Brain (organoid and tissue), 16 donors: ENCODE measurements at places on chromosomes 3 and 15. TPM values are rescaled to one million over a fixed set of nuclear protein-coding genes. Genes with fewer than 3 reads are reported as not detected.

CXCR6 gene
- not detected for polyA plus RNA-seq

ZBTB38 gene
- polyA plus RNA-seq: 6.0 TPM

TMCO5A gene
- not detected for polyA plus RNA-seq

DNA sequence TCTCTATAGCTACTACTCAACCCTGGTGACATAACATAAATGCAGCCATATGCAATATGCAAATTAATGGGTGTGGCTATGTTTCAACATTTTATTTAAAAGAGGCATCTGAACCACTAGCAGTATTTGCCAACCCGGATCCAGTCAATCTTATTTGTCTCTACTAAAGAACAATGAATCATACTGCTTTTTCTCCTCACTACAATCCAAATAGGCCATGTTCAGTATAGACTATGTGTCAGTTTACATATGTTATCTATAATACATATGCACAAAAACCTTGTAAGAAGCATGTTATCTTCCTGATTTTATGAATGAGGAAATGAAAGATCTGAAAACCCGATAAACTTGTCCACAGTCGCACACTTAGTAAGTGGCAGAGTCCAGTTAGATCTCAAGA is 125.7 kb downstream of the STAG1 start:
- no peak for DNase-seq

DNA sequence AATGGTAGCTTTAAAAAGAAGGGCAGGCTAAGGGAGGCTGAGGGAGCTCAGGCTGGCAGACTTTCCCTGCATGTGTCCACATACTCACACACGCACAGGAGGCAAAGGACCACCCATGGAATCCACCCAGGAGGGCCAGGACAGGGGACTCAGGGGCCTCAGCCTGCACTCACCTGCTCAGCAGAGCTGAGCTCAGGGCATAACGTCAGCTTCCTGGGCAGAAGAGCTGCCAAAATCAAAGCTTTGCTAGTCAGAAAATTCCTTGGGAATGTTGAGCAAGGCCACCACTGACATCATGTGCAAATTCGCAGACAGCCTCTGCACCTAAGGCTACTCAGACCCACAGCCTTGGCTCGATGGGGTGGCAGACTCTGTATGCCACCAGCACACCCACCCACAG is 16.4 kb upstream of the ALAS1 start:
- DNase-seq: no peak

ZBBX gene
- not detected for polyA plus RNA-seq

GRCh38 chr3:46861605-46862368 is 1.5 kb downstream of the MYL3 start:
- DNase-seq: no peak

- no peak for DNase-seq
Observed at GRCh38 chr15:34606545-34606944, 23.1 kb upstream of the GOLGA8B start.

GRCh38 chr15:38689522-38689921 is 124.9 kb upstream of the RASGRP1 start:
- no peak for DNase-seq

GRCh38 chr3:114318295-114318694 is 24.5 kb downstream of the TIGIT start:
- DNase-seq: no peak

GRCh38 chr3:30231277-30232141 is 374.9 kb upstream of the TGFBR2 start:
- DNase-seq: no peak

TM4SF18 gene
- polyA plus RNA-seq: 4.4 TPM

- no peak for DNase-seq
Observed at GRCh38 chr3:2635511-2635910, 474.7 kb downstream of the IL5RA start.

TTC23 gene
- polyA plus RNA-seq: 3.4 TPM

CPB1 gene
- 0.75 TPM for polyA plus RNA-seq

DNA sequence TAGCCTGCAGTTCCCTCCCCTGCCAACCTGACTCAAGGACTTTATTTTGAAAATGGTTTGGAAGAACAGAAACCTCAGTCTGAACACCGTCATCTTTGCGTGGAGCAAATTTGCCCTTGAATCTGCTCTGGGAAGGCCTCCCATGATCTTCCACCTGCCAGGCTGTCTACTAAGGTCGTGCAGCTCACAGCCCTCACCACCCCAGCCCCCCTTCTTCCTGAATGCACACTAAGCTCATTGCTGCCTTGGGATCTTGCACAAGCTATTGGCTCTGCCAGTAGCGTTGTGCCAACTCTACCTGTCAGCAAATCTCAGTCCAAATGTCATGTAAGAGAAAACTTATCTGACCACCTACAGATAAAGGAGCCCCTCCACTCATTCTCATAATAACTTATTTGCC is 141.5 kb downstream of the USP13 start:
- no peak for DNase-seq

EPHB3 gene
- 17.0 TPM for polyA plus RNA-seq

GRCh38 chr15:85100186-85100937 is 118.7 kb downstream of the PDE8A start:
- no peak for DNase-seq

PTH1R gene
- polyA plus RNA-seq: 10.9 TPM

- no peak for DNase-seq
Observed at GRCh38 chr3:37625051-37625450, 236.6 kb upstream of the CTDSPL start.

CYP1A2 gene
- polyA plus RNA-seq: not detected

- no peak for DNase-seq
Observed at GRCh38 chr3:182484682-182485081, 308.6 kb upstream of the ATP11B start.

- no peak for DNase-seq
Observed at GRCh38 chr3:65723011-65723410, 315.7 kb downstream of the MAGI1 start.

- DNase-seq: no peak
Observed at GRCh38 chr3:31704591-31705179, 172.0 kb downstream of the STT3B start.

DNA sequence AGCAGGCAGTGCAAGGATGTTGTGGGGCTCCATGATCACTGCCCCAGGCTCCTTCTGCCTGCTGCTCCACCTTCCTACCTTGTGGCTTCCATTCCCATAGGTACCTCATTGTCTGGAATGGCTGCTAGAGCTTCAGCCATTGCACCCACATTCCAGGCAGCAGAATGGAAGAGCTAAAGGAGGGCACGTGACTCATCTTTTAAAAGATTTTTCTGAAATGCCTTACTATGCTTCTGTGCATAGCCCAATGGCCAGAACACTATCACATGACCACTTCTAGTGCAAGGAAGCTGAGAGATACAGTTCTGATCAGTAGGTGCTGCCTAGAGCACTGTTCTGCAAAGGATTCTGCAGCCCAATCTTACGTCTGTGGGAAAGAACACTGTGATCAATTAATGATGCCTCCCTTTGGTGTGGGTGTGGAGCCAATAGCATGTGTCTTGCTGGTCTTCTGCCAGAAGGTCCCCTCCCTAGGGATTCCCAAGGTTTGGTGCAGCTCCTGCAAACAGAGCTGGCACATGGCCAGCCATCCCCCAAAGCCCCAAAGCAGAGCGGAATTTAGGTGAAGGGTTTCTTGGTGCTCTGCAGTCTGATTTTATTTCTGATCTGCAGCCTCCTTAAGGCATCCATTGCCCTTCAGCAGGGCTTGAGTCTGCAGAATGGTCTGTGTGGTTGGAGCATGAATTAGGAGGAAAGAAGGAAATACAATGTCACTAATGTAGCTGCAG is 34.4 kb downstream of the SPSB4 start:
- no peak for DNase-seq

DNA sequence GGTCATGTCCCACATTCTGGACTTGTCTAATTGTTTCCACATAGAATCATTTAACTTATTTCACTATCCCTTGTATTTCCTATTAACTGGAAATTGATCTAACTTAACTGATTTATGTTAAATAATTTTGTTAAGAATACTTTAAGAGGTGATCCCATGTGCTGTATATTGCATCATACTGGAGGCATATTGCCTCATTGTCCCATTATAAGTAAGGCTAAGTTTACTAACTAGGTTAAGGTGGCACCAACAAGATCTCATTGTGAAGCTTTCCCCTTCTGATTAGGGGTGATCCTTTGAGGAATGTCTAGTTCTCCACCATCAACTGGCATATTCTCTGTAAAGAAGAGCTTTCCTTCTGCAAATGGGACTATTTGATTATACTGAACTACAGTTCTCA is 24.4 kb downstream of the MAP1A start:
- DNase-seq: no peak

SH2D7 gene
- not detected for polyA plus RNA-seq

GRCh38 chr3:143811602-143812001 is 36.7 kb downstream of the SLC9A9 start:
- DNase-seq: no peak

DNA sequence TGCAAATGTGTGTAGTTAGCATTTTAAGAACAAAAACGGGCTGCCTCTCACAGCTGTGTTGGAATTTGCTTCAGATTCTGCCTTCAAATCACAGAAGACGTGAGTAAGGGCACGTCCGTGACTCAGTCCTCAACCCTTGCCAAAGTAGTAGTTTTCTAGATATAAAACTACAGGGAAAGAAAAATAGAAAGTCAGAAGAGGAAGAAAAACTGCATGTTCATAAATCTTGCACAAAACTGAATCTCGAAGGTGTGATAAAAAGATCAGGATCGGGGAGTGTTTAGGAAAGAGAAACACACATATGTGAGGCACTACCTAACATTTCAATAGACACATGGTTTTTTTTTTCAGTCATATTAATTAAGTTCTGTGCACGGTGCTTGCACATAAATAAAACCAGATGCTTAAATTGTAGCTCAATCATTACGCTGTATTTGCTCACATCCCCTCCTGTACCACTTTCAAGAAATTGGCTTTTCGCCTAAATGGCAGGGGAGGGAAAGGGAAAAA is 71.7 kb downstream of the P3H2 start:
- no peak for DNase-seq

- DNase-seq: no peak
Observed at GRCh38 chr3:184505076-184505878, 56.3 kb upstream of the EPHB3 start.

CDC25A gene
- 3.5 TPM for polyA plus RNA-seq

DNA sequence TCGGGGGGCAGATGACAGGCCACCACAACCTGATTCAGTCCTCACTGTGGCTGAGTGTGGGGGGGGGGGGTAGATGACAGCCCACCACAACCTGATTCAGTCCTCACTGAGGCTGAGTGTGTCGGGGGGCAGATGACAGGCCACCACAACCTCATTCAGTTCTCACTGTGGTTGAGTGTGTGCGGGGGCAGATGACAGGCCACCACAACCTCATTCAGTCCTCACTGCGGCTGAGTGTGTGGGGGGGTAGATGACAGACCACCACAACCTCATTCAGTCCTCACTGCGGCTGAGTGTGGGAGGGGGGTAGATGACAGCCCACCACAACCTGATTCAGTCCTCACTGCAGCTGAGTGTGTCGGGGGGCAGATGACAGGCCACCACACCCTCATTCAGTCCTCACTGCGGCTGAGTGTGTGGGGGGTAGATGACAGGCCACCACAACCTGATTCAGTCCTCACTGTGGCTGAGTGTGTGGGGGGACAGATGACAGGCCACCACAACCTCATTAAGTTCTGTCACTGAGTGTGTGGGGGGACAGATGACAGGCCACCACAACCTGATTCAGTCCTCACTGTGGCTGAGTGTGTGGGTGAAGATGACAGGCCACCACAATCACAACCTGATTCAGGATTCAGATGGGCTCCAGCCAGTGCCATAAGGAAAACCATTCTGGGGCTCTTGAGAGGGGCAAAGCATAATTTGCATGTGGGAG is 16.9 kb downstream of the ZNF717 start:
- no peak for DNase-seq

ERC2 gene
- 4.3 TPM for polyA plus RNA-seq

INSYN1 gene
- 25.6 TPM for polyA plus RNA-seq
